Heart right ventricle (tissue), 16 donors: ENCODE measurements at places on chromosomes 13 and 19. TPM values are rescaled to one million over a fixed set of nuclear protein-coding genes. Genes with fewer than 3 reads are reported as not detected.

The TRPC4 gene
- 0.26 TPM for polyA plus RNA-seq

The KLK2 gene
- not detected for polyA plus RNA-seq

The FFAR1 gene
- polyA plus RNA-seq, result not detected

The C19orf25 gene
- 28.4 TPM for polyA plus RNA-seq

The PSG4 gene
- not detected for polyA plus RNA-seq

The TDRD12 gene
- polyA plus RNA-seq, result not detected

The IGSF23 gene
- not detected for polyA plus RNA-seq

The RGL3 gene
- polyA plus RNA-seq, result 37.5 TPM

The S1PR4 gene
- 1.5 TPM for polyA plus RNA-seq

The PTGIR gene
- 5.5 TPM for polyA plus RNA-seq

The FLT3 gene
- polyA plus RNA-seq, result 0.15 TPM

The CACNG8 gene
- polyA plus RNA-seq, result 0.22 TPM

The ZIC2 gene
- polyA plus RNA-seq, result not detected

DNA sequence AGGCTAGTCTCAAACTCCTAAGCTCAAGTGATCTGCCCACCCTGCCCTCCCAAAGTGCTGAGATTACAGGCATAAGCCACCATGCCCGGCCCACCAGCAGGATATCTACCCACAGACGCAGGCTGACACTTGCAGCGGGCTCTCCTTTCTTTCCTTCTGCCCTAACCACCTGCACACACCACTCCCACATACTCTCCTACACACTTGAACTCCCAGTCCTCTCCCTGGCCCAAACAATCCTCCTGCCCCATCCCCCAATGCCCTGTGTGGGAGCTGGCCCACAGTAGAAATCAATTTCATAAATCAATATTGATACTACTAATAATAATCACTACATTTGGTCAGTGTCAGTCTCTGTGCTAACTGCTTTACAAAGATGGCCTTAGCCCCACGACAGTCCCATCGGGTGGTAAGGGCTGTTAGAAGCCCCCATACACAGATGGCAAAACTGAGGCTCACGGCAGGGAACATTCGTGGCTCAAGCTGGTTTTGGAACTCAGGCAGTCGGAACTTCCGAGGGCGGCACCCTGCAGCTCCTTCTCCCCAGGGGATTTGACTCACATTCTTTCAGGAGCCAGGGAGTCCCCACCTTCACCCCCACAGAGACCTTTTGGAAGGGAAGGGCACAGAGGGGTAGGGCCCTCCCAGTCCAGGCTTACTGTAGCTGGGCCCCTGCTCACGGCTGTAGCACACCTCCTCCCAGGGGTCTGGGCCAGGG is 3.4 kb upstream of the DPF1 start:
- DNase-seq, result no peak

- DNase-seq, result peak; percentile 30
Observed at GRCh38 chr19:22545751-22546150, 88.4 kb upstream of the ZNF492 start.

DNA sequence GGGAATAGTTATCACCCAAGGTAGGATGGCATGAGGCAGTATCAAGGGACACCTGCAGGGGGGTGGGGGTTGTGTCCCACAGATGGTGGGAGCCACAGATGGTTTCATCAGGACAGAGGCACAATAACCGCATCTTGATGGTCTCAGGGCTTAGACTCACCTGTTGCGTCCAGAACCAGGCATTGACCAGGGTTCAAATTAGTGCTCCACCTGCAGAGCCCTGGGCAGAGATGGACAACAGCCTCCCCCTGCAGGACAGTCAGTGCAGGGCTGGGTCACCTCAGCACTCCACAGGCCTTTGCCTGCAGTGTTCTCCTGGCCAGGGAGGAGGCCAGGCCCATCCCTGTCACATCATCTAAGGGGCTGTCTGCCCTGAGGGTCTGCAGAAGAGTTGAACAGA is 14.5 kb upstream of the CEACAM1 start:
- no peak for DNase-seq

GRCh38 chr19:17303940-17304267 is 679 bp upstream of the ABHD8 start:
- DNase-seq, result no peak

- no peak for DNase-seq
Observed at GRCh38 chr13:33493672-33494365, 208.3 kb upstream of the STARD13 start.

DNA sequence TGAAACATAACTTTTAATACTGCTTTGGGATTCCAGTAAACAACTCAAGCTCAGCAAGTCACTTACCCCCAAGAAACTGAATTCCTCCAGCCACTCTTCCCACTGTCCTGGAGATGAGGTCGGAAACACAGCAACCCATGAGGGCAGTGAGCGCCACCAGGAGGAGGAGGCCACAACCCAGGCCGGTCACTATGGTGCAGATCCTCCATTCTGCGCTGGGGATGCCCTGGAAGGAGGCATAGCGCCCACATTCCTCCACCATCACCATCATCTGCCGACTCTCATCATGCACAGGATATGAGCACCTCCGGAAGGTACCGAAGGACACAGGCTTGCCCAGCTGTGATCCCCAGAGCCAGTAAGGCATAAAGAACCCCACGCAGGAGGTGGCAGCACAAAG is 2.2 kb downstream of the LHFPL6 start:
- DNase-seq, result peak; percentile 73

- no peak for DNase-seq
Observed at GRCh38 chr19:15292140-15292539, 40.2 kb downstream of the BRD4 start.

- no peak for DNase-seq
Observed at GRCh38 chr13:99144306-99144705, 56.3 kb upstream of the UBAC2 start.

DNA sequence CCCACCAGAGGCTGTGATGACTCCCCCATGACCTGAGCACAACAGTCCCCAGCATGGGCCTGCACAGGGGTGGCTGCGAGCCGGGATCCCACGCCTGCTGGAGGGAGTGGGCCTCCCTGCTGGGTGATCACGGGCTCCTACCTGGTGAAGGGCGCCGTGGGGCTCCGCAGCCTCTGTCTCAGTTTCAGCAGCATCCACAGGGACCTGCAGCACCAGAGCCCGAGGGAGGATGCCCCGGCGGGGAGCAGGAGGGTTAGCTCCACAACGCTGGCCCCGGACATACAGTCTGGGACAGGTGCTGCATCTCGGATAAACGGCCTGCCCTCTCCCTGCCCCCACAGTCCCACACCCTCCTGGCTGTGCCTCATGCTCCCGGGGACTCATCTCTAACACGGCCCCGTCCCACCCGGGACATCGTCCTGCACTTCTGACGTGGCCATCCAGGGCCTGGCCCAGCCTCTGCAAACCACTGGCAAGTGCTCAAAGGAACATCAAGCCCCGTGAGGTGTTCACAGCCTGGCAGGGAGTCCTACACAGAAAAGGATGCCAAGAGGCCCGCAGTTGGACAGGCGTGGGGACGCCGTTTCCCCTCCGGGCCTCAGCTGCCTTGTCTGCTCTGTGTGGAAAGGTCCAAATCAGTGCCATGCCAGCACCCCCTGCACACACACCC is 10.5 kb downstream of the PEX11G start:
- DNase-seq, result no peak

DNA sequence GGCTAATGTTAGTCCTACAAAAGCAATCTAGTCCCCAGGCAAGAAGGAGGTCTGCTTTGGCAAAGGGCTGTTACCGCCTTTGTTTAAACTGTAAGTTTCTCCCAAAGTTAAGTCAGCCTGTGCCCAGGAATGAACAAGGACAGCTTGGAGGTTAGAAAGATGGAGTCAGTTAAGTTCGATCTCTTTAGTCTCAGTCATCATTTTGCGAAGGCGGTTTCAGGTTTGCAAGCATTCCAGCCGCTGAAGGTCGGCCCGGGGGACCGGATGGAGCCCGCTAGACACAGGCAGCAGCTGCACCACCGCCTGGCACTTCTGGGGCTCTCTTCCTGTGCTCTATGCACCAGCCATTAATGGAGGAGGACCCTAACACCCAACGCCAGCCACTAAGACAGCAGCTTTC is 91.3 kb downstream of the STK24 start:
- DNase-seq, result no peak

DNA sequence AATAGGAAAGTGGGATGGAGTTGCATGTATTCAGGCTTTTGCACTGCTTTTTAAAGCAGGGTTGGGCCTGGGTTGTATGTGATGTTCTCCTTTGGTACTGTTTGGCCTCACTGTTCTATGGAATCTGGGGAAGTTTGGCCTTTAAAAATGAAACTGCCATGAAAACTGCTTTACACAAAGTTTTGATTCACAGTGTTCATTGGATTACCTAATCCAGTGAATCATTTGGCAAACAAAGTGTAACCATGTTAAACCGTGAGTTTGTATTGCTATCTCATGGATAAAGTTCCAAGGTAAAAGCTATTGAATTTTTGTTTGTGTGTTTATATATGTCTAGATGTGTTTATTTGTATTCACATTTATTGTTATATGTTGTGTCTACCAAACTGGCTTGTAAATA is 1658.6 kb downstream of the OLFM4 start:
- no peak for DNase-seq

- no peak for DNase-seq
Observed at GRCh38 chr13:101779147-101779546, 326.7 kb downstream of the ITGBL1 start.

- no peak for DNase-seq
Observed at GRCh38 chr13:51645761-51646670, 61.8 kb downstream of the WDFY2 start.

DNA sequence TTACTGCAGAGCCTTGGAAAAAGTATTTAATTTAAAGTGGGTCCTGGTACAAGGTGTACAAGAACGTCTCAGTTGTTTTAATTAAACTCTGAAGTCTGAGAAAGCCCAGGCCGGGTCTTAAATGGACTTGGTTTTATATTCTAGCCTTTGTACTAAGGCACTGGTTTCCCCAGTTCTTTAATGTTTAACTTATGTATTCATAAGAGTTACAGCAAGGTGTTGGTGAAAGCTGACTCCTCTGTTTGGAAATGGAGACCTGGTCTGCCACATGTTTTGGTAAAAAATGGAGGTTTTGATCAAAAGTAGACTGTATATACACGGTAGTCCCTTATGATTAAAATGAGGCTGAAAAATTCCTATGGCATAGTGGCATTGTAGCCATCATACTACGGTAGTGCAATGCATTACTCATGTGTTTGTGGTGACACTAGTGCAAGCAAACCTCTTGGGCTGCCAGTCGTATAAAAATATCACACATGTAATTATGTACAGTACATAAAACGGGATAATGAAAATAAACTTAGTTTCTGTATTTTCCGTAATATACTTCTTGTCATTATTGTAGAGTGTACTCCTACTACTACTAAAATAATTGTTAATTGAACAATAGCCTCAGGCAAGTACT is 883.4 kb upstream of the SPRY2 start:
- DNase-seq, result no peak

- no peak for DNase-seq
Observed at GRCh38 chr19:45349430-45349941, 8.9 kb downstream of the KLC3 start.

- DNase-seq, result no peak
Observed at GRCh38 chr13:22926748-22927400, 253.9 kb upstream of the SGCG start.

DNA sequence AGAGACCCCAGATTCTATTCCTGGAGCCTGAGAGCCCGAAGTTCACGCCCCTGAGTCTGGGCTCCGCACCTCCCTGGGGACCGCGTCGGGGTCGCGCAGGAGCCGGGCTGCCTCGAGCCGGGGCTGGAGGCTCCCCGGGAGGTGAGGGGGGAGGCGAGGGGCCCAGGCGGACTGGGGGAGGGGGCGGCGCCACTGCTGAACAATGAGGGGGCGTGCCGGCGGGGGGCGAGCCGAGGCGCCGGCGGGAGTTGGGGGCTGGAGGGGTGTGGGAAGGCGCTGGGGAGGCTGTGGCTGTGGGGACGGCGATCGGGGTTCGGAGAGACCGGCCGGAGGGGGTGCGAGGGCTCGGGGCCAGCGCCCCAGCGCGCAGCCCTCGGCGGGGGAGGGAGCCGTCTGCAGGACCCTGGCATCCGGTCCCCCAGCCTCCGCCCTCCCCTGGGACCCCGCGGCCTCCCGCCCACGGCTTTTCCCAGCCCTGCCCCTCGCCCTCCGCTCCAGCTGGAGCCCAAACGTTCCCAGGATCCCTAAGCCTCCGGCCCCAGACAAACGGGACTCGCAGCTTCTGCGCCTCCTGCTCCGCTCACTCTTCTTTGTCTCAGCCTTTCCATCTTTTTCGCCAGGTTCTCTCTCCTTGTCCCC is 922 bp downstream of the PLEKHG2 start:
- DNase-seq, result peak; percentile 81

- no peak for DNase-seq
Observed at GRCh38 chr13:112870051-112870331, 99.0 kb upstream of the MCF2L start.

DNA sequence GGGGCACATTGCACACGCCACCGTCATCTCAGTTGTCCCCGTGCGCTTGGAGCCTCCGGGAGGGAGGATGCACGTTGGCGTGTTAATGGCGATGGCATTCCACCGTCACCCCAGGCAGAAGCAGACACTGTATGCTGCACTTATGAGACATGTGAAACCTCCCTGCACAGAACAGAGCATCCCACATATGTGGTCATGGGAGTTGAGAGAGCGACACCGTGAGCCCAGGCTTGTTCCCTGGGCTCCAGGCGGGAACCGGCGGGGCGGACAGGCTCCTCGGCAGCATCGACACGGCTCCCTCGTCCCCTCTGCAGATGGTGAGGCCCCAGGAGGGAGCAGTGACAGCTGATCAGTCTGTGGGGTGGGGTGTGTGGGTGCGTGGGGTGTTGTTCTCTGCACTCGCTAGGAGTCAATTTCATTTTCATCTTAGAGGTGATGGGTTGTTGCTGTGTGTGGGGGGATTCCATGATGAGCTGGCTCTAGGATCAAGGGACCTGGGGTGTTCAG is 40.4 kb downstream of the CRTC1 start:
- no peak for DNase-seq

GRCh38 chr19:29259867-29260281 is 46.9 kb upstream of the UQCRFS1 start:
- DNase-seq, result no peak

GRCh38 chr13:24148414-24149235 is 11.9 kb upstream of the SPATA13 start:
- no peak for DNase-seq

DNA sequence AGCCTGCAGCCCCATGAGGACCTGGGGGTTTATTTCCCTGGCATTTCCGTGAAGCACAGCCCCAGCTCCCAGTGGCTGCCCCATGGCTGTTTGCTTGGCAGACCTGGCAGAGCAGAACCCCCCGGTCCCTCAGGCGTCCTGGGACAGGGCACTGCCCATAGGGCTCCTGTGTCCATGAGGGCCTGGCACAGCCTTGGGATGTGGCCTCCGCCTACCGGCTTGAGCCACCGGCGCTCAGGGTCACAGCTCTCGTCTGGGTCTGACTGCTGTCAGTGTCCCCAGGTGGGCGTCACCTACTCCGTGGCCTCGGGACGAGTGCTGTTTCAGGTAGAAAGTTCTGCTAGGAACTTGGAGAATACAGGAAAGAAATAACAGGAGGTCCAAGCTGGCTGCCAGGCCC is 52.8 kb downstream of the MYO9B start:
- DNase-seq, result no peak

- DNase-seq, result no peak
Observed at GRCh38 chr13:66076417-66076816, 1153.7 kb downstream of the PCDH9 start.

- DNase-seq, result no peak
Observed at GRCh38 chr19:15936950-15937349, 2.6 kb upstream of the CYP4F11 start.
